ENCODE measurements at places on chromosomes 2 and 18. TPM values are rescaled to one million over a fixed set of nuclear protein-coding genes. Genes with fewer than 3 reads are reported as not detected.

ERLEC1 gene
- 105 TPM for total RNA-seq

TYW5 gene
- 7.4 TPM for total RNA-seq

IL37 gene
- not detected for total RNA-seq

ITGAV gene
- 188 TPM for total RNA-seq

CDK15 gene
- total RNA-seq, result not detected

EML6 gene
- total RNA-seq, result 0.17 TPM

CHPF gene
- 3.2 TPM for total RNA-seq

PROKR1 gene
- not detected for total RNA-seq

EFHD1 gene
- 0.17 TPM for total RNA-seq

KCNE4 gene
- 1.2 TPM for total RNA-seq

TMEM17 gene
- total RNA-seq, result 0.51 TPM

CDH2 gene
- total RNA-seq, result 1.8 TPM

ATP6V1B1 gene
- not detected for total RNA-seq

ZNF804A gene
- 0.05 TPM for total RNA-seq

ANKRD53 gene
- 0.51 TPM for total RNA-seq

OR6B3 gene
- not detected for total RNA-seq

GCKR gene
- 0.85 TPM for total RNA-seq

MAP2 gene
- total RNA-seq, result 6.0 TPM

PRKAG3 gene
- total RNA-seq, result not detected

UGT1A6 gene
- total RNA-seq, result 0.88 TPM

AKAIN1 gene
- total RNA-seq, result not detected

AQP12B gene
- total RNA-seq, result not detected

RAB6C gene
- total RNA-seq, result not detected
